ENCODE measurements at places on chromosomes 16 and 17.

DNA sequence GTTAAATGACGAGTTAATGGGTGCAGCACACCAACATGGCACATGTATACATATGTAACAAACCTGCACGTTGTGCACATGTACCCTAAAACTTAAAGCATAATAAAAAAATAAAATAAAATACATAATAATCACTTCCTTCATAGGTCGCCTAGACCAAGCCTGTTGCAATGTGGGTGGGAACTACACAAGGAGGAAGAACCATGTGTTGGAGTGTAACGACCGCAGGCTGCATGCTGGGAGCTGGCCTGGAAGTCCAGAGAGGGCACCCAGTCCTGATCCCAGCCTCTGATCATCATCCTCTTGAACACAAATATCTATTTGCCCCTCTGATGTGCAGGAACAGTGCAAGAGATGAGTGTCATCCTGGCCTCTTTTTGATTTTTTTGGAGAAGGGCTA is 224.7 kb upstream of the ASIC2 start:
- no peak for DNase-seq

DNA sequence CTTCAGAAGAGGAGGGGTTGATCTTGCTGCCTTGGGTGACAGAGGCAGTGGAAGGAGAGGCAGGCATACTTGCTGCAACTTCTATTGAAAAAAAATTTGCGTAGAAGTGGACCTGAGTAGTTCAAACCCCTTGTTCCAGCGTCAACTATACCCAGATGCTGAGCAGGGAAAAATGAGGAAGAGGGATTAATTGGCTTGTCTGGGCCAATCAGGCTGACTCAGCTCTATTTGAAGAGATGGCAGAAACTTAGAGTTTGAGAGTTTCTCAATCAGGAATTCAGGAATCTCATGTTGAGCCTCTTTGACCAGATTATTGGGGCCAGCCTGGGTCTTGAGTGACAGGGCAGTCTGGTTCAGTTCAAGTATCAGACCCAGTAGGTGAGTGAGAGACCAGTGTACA is 17.6 kb downstream of the CASC3 start:
- no peak for DNase-seq

- DNase-seq, result no peak
Measured at GRCh38 chr17:31631766-31632165, 227.3 kb downstream of the COPRS start.

- DNase-seq, result no peak
Measured at GRCh38 chr17:48754500-48755261, 26.1 kb upstream of the HOXB13 start.
